NCI-H1436 treated with DMSO at 0.1 percent for 48 hours (cell line): ENCODE measurements at places on chromosomes 13 and 19.

GRCh38 chr13:88925954-88926353 is 1254.8 kb downstream of the SLITRK5 start:
- DNase-seq, result no peak

GRCh38 chr13:44692173-44692713 is 116.1 kb upstream of the TSC22D1 start:
- DNase-seq, result no peak

DNA sequence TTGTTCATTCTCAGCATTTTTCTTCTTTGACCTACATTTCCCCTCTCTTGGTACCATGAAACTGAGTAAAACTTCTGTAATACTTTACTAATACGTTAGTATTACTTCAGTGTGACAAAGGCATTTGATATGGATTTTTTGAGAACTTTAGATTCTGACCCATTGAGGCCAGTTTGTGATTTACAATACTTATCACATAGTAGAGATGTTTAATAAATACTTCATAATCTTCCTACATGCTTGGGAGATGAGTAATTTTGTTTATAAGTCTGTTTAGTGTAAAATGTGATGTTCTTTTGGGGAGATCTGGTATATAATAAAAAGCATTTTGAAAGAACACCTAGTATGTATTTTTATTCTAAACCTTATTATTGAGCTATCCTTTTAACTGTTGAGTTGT is 29.7 kb downstream of the GTF2F2 start:
- DNase-seq, result no peak

DNA sequence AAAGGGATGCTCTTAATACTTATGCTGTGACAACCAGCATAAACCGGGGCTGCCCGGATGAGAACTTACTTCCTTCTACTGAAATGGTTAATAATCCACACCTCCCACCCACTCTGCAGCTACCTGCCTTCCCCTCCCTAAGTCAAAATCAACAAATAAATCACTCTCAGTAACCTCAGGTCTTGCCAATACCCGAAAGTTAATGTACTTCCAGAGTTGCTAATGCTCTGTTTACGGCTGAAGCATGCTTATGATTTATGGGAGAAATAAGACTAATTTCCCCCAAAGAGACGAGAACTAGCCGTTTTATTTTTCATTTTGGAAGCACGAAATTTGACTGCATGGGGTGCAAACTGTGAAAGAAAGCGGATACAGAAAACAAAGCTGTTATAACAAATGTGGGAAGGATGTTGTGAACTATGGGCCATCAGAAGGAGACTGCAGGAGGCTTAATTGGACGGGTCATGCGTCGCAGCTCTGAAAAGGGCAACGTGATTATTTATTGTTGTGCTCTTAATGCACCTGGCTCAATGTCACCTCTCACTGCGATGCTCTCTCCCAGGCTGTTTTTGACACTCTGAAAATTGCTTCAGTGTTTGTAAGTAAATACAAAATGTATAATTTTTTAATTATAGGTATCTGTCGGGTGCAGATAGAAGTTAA is 114.0 kb upstream of the SLC7A1 start:
- no peak for DNase-seq

GRCh38 chr13:67231289-67232000 is 1.3 kb upstream of the PCDH9 start:
- no peak for DNase-seq

DNA sequence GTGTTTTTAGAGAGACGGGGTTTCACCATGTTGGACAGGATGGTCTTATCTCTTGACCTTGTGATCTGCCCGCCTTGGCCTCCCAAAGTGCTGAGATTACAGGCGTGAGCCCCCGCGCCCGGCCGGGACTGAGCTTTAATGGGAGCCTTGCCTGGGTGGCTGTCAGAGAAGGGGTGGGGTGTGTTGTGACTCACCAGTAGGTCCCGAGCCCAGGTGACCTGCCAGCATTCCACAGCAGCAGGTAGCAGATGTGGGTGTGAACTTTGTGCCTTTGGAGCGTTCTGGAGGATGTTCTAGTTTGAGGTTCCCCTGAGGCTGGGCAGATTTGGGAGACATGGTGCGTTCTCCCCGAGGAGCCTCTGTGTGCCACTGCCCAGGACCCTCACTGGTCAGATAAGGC is 7.1 kb upstream of the EPN1 start:
- no peak for DNase-seq

DNA sequence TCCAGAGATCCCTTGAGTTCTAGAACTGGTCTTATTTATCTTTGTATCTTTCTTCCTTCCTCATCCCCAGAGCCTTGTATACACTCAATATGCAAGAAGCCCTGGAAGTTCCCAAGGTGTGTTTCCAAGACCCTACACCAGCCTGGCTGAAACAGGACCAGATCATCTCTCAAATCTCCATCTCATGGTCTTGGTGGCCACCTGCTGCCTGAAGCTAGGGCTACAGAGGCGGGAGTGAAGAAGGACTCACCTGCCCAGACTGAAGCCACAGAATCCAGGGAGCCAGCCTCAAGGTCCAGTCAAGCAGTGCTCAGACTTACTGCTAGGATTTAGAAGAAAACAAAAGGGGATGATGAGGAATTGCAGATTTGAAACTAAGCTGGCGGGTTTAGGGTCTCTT is 6.1 kb upstream of the CYSLTR2 start:
- DNase-seq, result no peak

DNA sequence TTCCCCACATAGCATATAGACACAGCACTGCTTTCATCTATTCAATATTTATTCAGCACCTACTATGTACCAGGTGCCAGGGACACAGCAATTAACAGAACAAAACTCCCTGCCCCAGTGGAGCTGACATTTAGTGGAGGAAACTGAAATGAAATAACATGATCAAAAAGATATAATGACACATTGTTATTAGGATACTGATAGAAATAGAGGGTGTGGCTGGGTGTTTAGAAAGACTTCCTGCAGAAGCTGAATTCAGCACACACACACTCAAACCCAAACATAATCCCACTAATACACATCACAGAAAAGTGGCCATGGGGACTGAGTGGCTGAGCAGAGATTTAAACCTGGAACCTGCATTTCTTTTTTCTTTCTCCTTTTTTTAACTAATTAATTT is 3.8 kb upstream of the CDC37 start:
- DNase-seq, result no peak

DNA sequence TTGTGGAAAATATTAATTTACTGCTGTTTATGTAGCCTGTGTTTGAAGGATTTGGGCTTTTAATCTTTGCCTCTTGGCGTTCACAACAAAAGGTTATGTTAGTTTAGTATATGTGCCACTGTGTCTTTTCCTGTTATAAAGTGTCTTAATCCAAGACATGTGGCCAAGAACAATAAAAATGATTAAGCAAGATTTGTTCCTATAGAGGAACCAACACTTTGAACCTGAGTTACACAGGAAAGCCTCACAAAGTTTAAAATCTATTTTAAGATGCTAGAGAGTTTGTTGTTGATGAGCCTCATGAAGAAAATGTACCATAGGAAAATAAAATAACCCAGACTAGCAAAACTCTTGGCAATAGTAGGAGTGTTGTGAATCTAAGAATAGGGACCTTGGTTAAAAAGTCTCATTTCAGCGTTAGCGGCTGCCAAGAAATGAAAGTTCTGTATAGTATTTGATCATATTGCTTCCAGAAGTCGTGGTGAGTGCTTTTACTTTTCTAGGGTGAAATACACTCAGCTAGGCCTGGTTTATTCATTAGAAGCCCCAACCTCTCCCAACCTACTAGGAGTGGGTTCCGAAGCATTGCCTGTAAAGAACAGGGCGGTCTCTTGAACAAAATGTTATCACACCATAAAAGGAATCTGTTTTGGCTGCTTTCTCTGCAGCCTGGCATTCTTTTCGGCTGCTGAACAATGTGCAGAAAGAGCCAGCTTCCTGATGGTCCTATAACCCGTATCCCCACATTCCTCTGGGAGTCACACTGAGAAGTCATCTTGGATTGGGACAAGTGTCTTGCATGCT is 102.6 kb downstream of the LRCH1 start:
- DNase-seq, result no peak

DNA sequence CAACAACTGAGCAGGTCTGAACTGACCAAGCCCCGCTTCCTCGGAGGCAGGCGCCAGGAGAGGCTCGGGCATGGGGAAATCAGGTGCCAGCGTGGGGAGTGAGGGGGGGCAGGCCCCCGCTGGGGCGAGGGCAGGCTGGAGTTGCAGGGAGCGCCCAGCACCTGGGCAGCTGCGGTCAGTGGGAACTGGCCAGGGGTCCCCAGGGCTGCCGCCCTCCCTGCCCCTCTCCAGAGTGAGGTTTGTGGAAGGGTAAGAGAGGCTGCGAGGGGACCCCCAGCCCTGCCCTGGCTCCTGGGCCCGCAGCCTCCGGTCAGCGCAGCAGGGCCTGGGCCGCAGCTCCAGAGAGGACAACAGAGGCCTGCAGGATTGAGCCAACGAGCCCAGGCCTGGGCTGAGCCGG is 32.5 kb downstream of the PIP5K1C start:
- no peak for DNase-seq

- no peak for DNase-seq
Measured at GRCh38 chr13:24922745-24923591, 159.0 kb downstream of the RNF17 start.

- DNase-seq, result no peak
Measured at GRCh38 chr13:98280176-98280510, 103.1 kb upstream of the RNF113B start.

GRCh38 chr13:35157143-35157755 is 215.2 kb downstream of the NBEA start:
- no peak for DNase-seq

- DNase-seq, result no peak
Measured at GRCh38 chr13:68976287-68976686, 1131.3 kb upstream of the ATXN8OS start.

DNA sequence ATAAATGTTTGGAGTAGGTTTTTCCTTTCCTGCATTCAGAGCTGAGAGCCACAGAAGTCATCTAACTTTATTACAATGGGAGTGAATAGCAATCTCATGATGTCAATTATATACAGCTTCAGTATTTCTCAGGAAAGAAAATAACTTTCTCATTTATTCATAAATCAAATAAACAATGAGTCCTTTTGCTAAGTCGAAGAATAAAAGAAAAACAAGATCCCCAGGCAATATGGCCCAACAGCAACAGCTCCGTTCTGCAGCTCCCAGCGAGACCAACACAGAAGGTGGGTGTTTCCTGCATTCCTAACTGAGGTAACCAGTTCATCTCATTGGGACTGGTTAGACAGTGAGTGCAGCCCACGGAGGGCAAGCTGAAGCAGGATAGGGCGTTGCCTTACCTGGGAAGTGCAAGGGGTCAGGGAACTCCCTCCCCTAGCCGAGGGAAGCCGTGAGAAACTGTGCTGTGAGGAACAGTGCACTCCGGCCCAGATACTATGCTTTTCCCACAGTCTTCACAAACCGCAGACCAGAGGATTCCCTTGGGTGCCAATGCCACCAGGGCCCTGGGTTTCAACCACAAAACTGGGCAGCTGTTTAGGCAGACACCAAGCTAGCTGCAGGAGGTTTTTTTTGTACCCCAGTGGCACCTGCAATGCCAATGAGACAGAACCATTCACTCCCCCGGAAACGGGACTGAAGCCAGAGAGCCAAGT is 128.2 kb downstream of the SLITRK1 start:
- no peak for DNase-seq

DNA sequence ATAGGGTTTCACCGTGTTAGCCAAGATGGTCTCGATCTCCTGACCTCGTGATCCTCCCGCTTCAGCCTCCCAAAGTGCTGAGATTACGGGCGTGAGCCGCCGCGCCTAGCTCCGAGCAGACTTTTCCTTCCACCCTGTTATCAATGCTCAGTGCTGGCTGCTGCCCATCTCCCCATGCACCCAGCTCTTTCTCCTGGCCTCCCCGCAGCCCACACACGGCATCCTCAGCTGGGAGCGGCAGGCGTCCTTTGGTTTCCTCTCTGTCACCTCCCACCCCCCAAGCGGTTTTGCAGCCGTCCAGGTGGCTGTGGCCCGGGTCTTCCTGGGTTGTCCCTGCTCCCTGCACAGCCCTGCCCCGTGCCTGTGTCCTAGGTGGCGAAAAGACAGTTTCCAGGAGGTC is 12.1 kb downstream of the PRR22 start:
- no peak for DNase-seq
